ENCODE measurements at places on chromosomes 2 and 18. TPM values are rescaled to one million over a fixed set of nuclear protein-coding genes. Genes with fewer than 3 reads are reported as not detected.

GRCh38 chr18:3648200-3648599 lies 198.2 kb downstream of the TGIF1 start:
- no peaks in the 10 kb centered on the region for H3K36me3 ChIP-seq
- H3K4me3 ChIP-seq: no peak overlapping the region
- H3K27ac ChIP-seq: no peak overlapping the region

DNA sequence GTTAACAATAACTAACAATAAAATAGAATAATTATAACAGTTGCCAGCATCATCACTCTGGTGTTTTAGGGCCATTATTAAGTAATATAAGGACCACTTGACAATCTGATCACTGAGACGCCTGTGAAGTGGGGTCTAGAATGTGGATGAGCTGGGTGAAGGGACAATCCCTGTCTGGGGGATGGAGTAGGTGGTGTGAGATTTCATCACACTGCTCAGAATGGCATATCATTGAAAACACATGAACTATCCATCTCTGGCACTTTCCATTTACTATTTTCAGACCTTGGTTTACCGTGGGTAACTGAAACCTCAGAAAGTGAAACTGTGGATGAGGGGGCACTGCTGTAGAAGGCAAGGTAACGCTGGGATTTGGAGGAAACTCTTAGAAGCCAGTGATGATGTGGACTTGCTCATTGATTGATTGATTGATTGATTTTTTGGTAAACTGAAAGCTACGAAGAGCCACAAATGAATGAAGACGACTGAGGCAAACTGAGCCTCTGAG lies 204.4 kb upstream of the TWIST2 start:
- no peak overlapping the region for H3K27ac ChIP-seq
- H3K4me1 ChIP-seq: no peaks in the 10 kb centered on the region
- no peaks in the 10 kb centered on the region for H3K36me3 ChIP-seq
- no peak for DNase-seq
- H3K4me3 ChIP-seq: no peak overlapping the region

DNA sequence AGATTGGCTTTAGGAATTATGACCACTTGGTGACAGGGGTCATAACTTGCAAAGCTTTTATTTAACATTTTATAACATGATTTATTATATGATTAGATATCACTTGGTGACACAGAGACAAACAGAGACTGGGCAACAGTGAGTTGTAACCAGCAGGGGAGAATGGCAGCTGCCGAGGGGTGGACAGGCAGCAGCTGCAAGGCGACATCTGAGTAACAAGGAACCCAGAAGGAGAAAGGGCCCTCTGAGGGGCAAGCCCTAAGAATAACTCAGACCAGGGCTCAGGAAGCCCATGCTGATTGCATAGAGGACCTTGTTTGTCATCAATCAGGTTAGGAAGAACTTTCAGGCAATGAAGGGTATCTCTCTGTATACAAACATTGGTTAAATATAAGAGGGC lies 339.9 kb upstream of the SOX11 start:
- H3K4me1 ChIP-seq: no peaks in the 10 kb centered on the region
- H3K27me3 ChIP-seq: no peaks in the 10 kb centered on the region
- no peak for DNase-seq
- no peak overlapping the region for H3K27ac ChIP-seq
- H3K4me3 ChIP-seq: no peak overlapping the region

- no peaks in the 10 kb centered on the region for H3K27me3 ChIP-seq
- no peak for DNase-seq
- H3K4me3 ChIP-seq: no peak overlapping the region
- no peaks in the 10 kb centered on the region for H3K4me1 ChIP-seq
These were observed 455.9 kb upstream of the SOX11 start for GRCh38 chr2:5236249-5236648.

GRCh38 chr2:86367499-86367777 lies 30.0 kb upstream of the REEP1 start:
- H3K4me3 ChIP-seq: no peak overlapping the region
- no peaks in the 10 kb centered on the region for H3K36me3 ChIP-seq
- H3K4me1 ChIP-seq: peaks cover 26% of the 10 kb centered on the region

DNA sequence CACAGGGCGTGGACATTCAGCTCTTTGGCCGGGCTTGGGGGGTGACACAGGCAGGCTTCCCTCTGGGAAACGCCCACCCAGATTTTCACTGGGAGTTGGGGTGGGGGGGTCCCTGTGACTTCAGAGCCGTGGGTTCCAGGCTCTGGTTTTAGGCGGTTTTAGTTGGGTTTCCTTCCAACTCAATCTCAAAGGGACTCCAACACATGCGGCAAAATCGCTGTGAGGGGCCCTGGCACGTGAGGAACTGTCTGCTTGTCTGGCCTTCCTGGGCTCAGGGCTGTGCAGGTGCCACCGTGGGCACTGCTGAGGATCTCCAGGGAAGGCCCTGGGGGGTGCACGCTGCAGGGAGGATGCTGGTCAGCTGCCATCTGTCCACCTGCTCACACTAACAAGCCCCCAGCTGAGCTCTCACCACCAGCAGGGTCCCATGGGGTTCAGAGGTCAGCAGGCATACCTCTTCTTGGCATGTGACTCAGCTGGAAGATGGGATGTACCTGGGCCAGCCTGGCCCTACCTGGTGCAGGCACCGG lies 11.7 kb downstream of the HS6ST1 start:
- H3K4me1 ChIP-seq: no peaks in the 10 kb centered on the region
- no peaks in the 10 kb centered on the region for H3K27me3 ChIP-seq
- no peaks in the 10 kb centered on the region for H3K36me3 ChIP-seq
- H3K27ac ChIP-seq: no peak overlapping the region
- DNase-seq: no peak

THSD7B gene
- total RNA-seq: not detected

NT5DC4 gene
- not detected for total RNA-seq
